Mammary epithelial cell (primary cell): ENCODE measurements at places on chromosomes 7 and 10. TPM values are rescaled to one million over a fixed set of nuclear protein-coding genes. Genes with fewer than 3 reads are reported as not detected.

DNA sequence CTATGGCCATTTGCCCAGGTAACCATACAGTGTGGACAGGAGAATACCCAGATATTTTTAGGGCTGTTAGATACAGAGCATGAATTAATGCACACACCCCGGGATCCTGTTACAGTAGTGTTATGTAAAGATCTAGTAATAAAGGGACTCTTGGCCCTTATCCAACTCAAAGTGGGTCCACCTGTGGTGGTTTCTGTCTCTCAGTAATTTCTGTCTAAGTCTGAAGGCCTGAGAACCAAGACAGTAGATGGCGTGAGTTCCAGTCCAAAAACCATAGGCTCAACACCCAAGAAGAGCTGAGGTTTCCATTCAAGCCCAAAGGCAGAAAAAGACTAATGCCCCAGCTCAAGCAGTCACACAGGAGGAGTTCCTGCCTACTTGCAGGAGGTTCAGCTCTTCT is 277.7 kb downstream of the ZEB1 start:
- no peak for DNase-seq

GRCh38 chr7:108103558-108104298 is 26.4 kb downstream of the LAMB4 start:
- no peak for DNase-seq

Gene CDC14C
- total RNA-seq, result not detected in 2 replicates

Gene OR2A7
- 4.4 and 5.1 TPM in 2 replicates for total RNA-seq

Gene ZP3
- 12.3 and 13.1 TPM in 2 replicates for total RNA-seq

Gene SLC26A3
- total RNA-seq, result not detected in 2 replicates

Gene PAPOLB
- total RNA-seq, result under 0.01 TPM

GRCh38 chr7:71019706-71020105 is 112.2 kb upstream of the GALNT17 start:
- no peak for DNase-seq

DNA sequence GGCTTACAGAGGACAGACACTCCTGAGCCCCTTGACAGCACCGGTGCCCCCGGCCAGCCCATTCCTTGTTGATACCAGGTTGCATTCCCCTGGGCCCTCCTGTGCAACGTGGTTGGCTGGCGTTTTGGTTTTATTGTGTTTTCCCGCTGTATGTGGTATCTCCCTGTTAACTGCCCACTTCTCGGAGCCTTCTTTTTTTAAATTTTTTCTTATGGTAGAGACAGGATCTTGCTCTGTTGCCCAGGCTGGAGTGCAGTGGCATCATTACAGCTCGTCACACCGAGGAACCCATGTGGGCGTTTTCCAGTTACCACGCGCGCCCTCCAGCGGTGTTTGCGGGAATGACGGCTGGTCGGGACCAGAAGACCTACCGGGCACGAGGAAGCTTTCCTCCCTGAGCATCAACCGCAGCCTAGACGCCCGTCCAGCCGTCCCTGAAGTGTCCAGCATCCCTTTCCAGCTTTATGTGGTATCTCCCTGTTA is 16.9 kb upstream of the ZFAND2A start:
- DNase-seq, result peak; percentile 22

DNA sequence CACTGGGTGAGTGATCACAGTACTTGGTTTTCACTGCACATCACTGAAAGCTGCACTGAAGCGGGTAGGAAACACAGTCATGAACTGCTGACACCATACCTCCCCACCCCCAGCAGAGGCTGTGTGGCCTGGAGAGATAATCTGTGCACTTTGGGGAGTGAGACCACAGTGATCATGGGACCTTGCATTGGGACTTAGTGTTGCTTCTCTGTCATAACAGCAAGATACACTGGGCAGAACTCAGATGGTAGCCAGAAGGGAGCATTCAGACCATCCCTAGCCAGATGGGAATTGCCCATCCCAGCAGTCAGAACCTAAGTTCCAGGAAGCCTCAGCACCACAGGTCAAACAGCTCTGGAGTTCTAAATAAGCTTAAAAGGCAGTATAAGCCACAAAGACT is 346.4 kb upstream of the TMEM229A start:
- DNase-seq, result no peak
